ENCODE measurements at places on chromosomes 1 and 21. TPM values are rescaled to one million over a fixed set of nuclear protein-coding genes. Genes with fewer than 3 reads are reported as not detected.

GRCh38 chr21:15094706-15095105, 29.9 kb upstream of the NRIP1 start:
- H3K4me1 ChIP-seq, result no peaks in the 10 kb centered on the region
- H3K36me3 ChIP-seq, result no peaks in the 10 kb centered on the region
- no peak overlapping the region for H3K4me3 ChIP-seq

- H3K27ac ChIP-seq, result no peak overlapping the region
- H3K4me3 ChIP-seq, result no peak overlapping the region
- no peaks in the 10 kb centered on the region for H3K4me1 ChIP-seq
- H3K27me3 ChIP-seq, result peaks cover 2% of the 10 kb centered on the region
Measured at GRCh38 chr1:224666078-224666477, 50.0 kb downstream of the CNIH3 start.

Gene TMEM81
- 3.2 TPM for total RNA-seq

GRCh38 chr1:76428028-76428427, 353.5 kb downstream of the ST6GALNAC3 start:
- H3K4me1 ChIP-seq, result no peaks in the 10 kb centered on the region
- no peaks in the 10 kb centered on the region for H3K36me3 ChIP-seq
- no peaks in the 10 kb centered on the region for H3K27me3 ChIP-seq
- DNase-seq, result no peak
- H3K4me3 ChIP-seq, result no peak overlapping the region

DNA sequence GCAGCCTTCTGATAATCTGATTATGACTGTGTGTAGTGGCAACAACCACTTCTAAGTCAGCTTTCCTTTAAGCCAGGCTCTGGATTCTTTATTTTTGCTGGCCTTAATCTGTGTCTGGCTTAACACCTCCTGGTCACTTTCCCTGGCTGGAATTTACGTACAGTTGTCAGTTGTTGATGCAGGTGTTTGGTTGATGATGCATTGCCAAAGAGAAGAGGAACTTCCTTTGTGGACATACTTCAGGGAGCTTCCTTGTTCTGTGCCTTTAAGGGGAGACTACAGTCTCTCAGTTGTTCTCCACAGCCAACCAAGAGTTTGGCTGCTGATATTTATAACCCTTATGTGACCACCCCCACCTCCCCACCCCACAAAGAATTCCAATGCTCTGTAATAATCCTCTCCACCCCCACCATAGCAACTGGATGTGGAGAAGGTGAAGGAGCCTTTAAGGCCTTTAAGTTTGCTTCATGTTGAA, 96.0 kb upstream of the BMP8A start:
- no peaks in the 10 kb centered on the region for H3K27me3 ChIP-seq
- peaks cover 87% of the 10 kb centered on the region for H3K4me1 ChIP-seq
- no peak overlapping the region for H3K4me3 ChIP-seq

GRCh38 chr1:29739176-29739575, 502.9 kb downstream of the PTPRU start:
- H3K4me3 ChIP-seq, result no peak overlapping the region
- H3K36me3 ChIP-seq, result no peaks in the 10 kb centered on the region
- H3K4me1 ChIP-seq, result no peaks in the 10 kb centered on the region
- no peak overlapping the region for H3K27ac ChIP-seq

- peaks cover 39% of the 10 kb centered on the region for H3K4me1 ChIP-seq
- DNase-seq, result peak; percentile 49
- H3K27ac ChIP-seq, result no peak within 1 kb of the TSS
- no peaks in the 10 kb centered on the region for H3K36me3 ChIP-seq
- peaks cover 18% of the 10 kb centered on the region for H3K27me3 ChIP-seq
Measured at GRCh38 chr1:84301004-84301784, at the start of gene SAMD13. Gene SAMD13 (plus strand): TSS chr1:84301708. CDS start chr1:84303235, 1,527 bp downstream.

GRCh38 chr1:184385865-184386311, 941 bp upstream of the C1orf21 start:
- H3K27ac ChIP-seq, result no peak overlapping the region
- H3K4me1 ChIP-seq, result peaks cover 15% of the 10 kb centered on the region
- peaks cover 2% of the 10 kb centered on the region for H3K36me3 ChIP-seq
- H3K27me3 ChIP-seq, result peaks cover 68% of the 10 kb centered on the region

Gene SPATA17
- not detected for total RNA-seq

- no peak overlapping the region for H3K27ac ChIP-seq
- H3K36me3 ChIP-seq, result no peaks in the 10 kb centered on the region
- DNase-seq, result no peak
- H3K27me3 ChIP-seq, result peaks cover 15% of the 10 kb centered on the region
- H3K4me3 ChIP-seq, result no peak overlapping the region
Measured at GRCh38 chr1:231106347-231106746, 55.5 kb upstream of the TRIM67 start.

- H3K27ac ChIP-seq, result no peak overlapping the region
- H3K36me3 ChIP-seq, result no peaks in the 10 kb centered on the region
- H3K4me3 ChIP-seq, result no peak overlapping the region
- H3K4me1 ChIP-seq, result no peaks in the 10 kb centered on the region
- DNase-seq, result no peak
Measured at GRCh38 chr1:171366085-171366484, 52.1 kb downstream of the FMO4 start.

Gene ST6GALNAC3
- 0.41 TPM for total RNA-seq

GRCh38 chr1:180781718-180782117, 131.0 kb upstream of the KIAA1614 start:
- peaks cover 2% of the 10 kb centered on the region for H3K4me1 ChIP-seq
- H3K4me3 ChIP-seq, result no peak overlapping the region
- DNase-seq, result no peak
- no peak overlapping the region for H3K27ac ChIP-seq

GRCh38 chr21:41180752-41181151, 12.8 kb downstream of the BACE2 start:
- H3K27me3 ChIP-seq, result peaks cover 23% of the 10 kb centered on the region
- H3K4me3 ChIP-seq, result no peak overlapping the region
- no peak overlapping the region for H3K27ac ChIP-seq
- no peaks in the 10 kb centered on the region for H3K36me3 ChIP-seq
- H3K4me1 ChIP-seq, result no peaks in the 10 kb centered on the region
- no peak for DNase-seq

Gene SPRR3
- not detected for total RNA-seq

- H3K27ac ChIP-seq, result no peak overlapping the region
- no peaks in the 10 kb centered on the region for H3K36me3 ChIP-seq
- H3K4me3 ChIP-seq, result no peak overlapping the region
- peaks cover 7% of the 10 kb centered on the region for H3K4me1 ChIP-seq
- no peaks in the 10 kb centered on the region for H3K27me3 ChIP-seq
- DNase-seq, result no peak
Measured at GRCh38 chr1:118077331-118078045, 107.5 kb downstream of the SPAG17 start.

Gene SEMA4A
- 68.2 TPM for total RNA-seq

Gene NR1I3
- total RNA-seq, result not detected
